ENCODE measurements at places on chromosomes 4 and X. TPM values are rescaled to one million over a fixed set of nuclear protein-coding genes. Genes with fewer than 3 reads are reported as not detected.
A peak's percentile ranks its signal among the peaks of the same experiment; 100 is the strongest.

- no peak overlapping the region for H3K27ac ChIP-seq
- no peaks in the 10 kb centered on the region for H3K27me3 ChIP-seq
- H3K4me3 ChIP-seq: no peak overlapping the region
- no peaks in the 10 kb centered on the region for H3K36me3 ChIP-seq
- H3K4me1 ChIP-seq: no peaks in the 10 kb centered on the region
- DNase-seq: no peak
Measured at GRCh38 chr4:8044699-8045098, 105.0 kb upstream of the AFAP1 start.

The PABPC1L2A gene
- total RNA-seq: not detected

The LEF1 gene
- total RNA-seq: 498 TPM

- H3K36me3 ChIP-seq: peaks cover 25% of the 10 kb centered on the region
- H3K4me3 ChIP-seq: peak overlapping the region; percentile 73
- peaks cover 90% of the 10 kb centered on the region for H3K4me1 ChIP-seq
- peak; percentile 70 for DNase-seq
Measured at GRCh38 chr4:83219344-83220331, 65.0 kb downstream of the COQ2 start.

Data from activated CD4-positive, alpha-beta T cell treated with anti-CD3 and anti-CD28 coated beads, Interleukin-2, amount 10 ng/mL, durations not matched to agents 7 days and 5 days (primary cell).